ENCODE measurements at places on chromosomes 5 and 9. TPM values are rescaled to one million over a fixed set of nuclear protein-coding genes. Genes with fewer than 3 reads are reported as not detected.
A peak's percentile ranks its signal among the peaks of the same experiment; 100 is the strongest.

Gene LTC4S
- 6.7 TPM for polyA plus RNA-seq

Gene SPINK6
- polyA plus RNA-seq = not detected

Gene ZBED3
- polyA plus RNA-seq = 37.0 TPM

Gene SARDH
- polyA plus RNA-seq = 13.1 TPM

Gene RFESD
- polyA plus RNA-seq = 4.6 TPM

Gene OTP
- not detected for polyA plus RNA-seq

Gene NUTM2F
- not detected for polyA plus RNA-seq

Gene GLE1
- 32.1 TPM for polyA plus RNA-seq

DNA sequence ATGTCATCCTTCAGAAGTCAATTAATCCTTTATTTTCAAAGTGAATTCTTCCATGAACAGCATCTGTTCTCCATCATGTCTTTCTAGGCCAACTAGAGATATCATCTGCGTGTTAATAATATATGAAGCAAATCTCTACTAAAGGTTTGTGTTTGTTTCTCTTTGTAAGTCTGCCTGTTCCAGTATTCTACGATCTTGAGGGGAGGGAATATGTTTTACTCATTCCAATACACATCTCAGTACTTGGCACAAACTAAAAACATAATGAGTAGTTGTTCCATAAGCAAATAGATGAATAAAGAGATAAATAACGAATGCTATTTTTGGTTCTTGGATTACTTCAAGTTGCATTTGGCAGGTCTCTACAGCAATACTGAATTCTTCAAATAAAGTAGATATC is 470.7 kb upstream of the GRIN3A start:
- DNase-seq = no peak

- DNase-seq = no peak
Observed at GRCh38 chr5:132671000-132671399, 2.8 kb upstream of the IL4 start.

DNA sequence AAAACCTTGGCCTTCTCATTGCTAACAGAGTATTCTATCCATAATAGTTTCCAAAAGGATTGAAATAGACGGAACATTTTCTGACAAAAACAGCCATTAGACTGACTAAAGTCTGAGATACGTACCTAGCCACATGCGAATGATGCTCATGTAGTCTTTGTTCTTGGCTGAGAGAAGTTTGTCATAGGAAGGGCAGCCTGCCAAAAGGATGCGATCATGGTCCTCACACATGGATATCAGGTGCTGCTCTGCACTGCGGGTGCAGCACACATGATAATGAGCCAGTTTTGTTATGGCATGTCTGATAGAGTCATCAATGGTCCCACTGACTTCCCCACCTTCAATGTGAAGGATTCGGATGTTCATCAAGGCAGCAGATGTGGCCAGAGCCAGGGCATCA is 12.3 kb downstream of the GNE start:
- DNase-seq = no peak

GRCh38 chr5:125655156-125655555 is 768.1 kb upstream of the GRAMD2B start:
- no peak for DNase-seq

GRCh38 chr9:14455243-14455642 is 141.3 kb upstream of the NFIB start:
- DNase-seq = no peak

DNA sequence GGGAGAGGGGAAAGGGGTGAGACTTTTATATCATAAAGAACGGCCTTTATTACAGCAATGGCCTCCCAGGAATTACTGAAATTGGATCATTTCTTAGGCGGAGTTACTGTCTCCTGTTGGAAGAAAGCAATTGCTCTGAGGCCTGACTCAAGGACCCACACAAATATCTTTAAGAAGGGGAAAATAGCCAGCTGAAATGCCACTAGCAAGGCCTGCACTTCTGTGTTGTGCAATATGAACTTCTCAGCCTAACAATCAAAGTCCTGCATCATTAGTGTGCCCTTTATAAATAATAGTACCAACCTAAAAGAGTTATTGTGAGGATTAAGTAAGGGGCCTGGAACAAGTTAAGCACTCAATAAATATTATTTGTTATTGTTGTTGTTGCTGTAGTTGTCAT is 30.1 kb upstream of the TRIM32 start:
- no peak for DNase-seq

- DNase-seq = no peak
Observed at GRCh38 chr5:175816348-175816747, 55.0 kb upstream of the CPLX2 start.

GRCh38 chr5:137822158-137822764 is 45.4 kb upstream of the MYOT start:
- DNase-seq = peak; percentile 31

GRCh38 chr5:56328753-56329560 is 95.8 kb upstream of the ANKRD55 start:
- no peak for DNase-seq

- no peak for DNase-seq
Observed at GRCh38 chr9:131762356-131762932, 22.6 kb upstream of the RAPGEF1 start.

DNA sequence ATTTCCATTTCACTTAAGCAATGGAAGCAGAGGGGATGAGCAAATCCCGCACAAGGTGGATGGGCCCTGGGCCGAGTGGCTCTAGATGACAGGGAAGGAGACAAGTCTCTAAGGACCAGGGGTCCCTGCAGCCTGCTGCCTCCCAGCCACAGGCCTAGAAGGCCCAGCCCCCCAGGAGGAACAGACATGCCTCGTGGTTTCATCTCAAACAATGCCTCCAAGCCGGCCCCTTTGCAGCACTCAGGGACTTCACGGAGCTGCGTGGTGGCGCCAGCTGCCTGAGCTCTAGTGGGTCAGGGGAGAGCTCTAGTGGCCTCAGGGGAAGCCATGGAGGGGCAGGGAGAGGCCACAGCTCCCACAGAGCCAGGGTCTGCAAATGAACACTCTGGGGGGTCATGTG is 48.8 kb downstream of the HABP4 start:
- DNase-seq = no peak

DNA sequence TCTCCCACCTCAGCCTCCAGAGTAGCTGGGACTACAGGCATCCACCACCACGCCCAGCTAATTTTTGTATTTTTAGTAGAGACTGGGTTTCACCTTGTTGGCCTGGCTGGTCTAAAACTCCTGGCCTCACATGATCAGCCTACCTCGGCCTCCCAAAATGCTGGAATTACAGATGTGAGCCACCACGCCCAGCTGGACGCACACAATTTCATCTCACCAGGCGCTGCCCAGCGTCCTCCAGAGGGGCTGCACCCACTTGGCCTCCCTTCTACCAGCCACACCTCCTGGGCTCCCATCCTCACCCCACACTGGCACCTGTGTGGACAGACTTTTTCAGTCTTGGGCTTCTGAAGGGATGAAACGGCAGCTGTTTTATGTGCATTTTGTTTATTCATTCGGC is 3.8 kb upstream of the EXOC3 start:
- DNase-seq = no peak

- no peak for DNase-seq
Observed at GRCh38 chr9:107496976-107497375, 7.4 kb upstream of the KLF4 start.

GRCh38 chr9:136012651-136013050 is 51.5 kb upstream of the UBAC1 start:
- DNase-seq = no peak

DNA sequence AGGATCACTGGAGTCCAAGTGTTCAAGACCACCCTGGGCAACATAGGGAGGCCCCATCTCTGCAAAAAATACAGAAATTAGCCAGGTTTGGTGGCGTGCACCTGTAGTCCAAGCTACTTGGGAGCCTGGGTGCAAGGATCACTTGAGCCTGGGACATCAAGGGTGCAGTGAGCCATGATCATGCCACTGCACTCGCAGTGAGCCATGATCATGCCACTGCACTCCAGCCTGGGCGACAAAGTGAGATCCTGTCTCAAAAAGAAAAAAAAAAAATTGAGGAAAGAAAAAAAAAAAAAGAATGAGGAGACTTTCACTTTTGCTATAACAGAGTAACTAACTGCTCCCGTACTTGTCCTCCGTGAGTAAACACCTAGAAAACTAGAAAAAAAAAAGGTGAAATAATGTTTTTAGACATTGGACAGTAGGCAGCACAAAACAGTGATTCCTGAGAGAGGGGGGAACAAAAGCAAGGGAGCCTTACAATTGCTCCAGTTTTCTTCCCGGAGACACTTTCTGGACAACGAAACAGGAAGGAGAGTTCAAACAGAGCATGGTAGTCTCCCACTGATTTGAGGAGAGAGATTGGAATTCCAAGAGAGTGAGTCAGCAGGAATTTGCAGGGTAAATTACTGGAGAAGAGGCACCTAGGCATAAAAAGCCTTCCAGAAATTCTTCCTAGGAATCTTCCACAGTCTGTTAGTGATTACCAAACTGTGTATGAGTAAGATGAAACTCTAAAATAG is 6.9 kb upstream of the ZBTB5 start:
- DNase-seq = peak; percentile 71

DNA sequence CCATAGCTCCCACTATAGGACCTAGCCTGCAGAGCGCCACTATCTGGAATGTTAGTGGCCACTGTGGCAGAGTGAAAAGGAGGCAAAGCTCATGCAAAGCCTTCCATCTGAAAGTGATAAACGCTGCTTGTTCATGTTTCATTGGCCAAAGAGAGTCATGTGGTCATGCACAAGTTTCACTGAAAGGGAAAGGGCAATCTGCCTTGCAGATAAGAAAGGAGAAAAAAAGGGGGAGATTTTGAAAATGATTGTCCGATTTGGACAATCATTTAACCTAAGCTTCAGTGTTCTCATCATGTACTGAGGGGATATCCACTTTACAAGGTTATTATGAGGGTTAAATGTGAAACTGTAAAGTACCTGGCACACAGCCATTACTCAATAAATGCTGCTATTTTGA is 9.0 kb upstream of the MOB3B start:
- peak; percentile 33 for DNase-seq

- no peak for DNase-seq
Observed at GRCh38 chr5:170121321-170121720, 15.6 kb downstream of the FOXI1 start.

- DNase-seq = no peak
Observed at GRCh38 chr9:116191576-116192415, 38.2 kb downstream of the PAPPA start.
